ENCODE measurements at places on chromosomes 11 and 22.

DNA sequence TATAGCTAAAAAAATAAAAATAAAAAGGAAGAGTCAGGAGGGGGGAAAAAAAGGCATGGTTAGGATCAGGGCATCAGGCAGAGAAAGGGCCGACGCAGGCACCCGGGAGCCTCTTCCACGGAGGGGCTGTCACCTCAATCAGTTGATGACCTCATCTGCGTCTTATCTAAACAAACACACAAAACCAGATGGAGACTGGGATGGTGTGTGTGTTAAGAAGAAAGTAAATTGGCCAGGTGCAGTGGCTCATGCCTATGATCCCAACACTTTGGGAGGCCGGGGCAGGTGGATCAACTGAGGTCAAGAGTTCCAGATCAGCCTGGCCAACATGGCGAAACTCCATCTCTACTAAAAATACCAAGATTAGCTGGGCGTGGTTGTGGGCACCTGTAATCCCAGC, 63.6 kb downstream of the DHCR7 start:
- no peak for DNase-seq

- no peak for DNase-seq
These were observed 7.3 kb downstream of the NEAT1 start for GRCh38 chr11:65429724-65430405.

DNA sequence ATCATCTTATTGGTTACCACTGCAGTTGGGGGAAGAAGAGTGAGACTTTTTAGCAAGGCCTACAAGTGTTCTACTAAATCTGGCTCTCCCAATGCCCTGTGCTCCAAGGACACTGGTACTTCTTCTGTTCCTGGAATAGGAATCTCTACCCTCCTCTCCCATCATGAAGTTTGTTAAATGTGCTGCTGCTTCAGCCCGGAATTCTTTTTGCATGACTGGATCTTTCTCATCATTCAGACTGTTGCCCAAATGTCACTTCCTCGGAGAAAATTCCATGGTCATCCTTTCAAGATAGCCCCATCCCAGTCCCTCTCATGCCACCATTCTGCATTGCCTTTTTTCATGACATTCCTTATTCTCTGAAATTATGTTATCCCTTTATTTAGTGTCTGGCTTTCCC, 400.8 kb downstream of the SOX6 start:
- no peak for DNase-seq

DNA sequence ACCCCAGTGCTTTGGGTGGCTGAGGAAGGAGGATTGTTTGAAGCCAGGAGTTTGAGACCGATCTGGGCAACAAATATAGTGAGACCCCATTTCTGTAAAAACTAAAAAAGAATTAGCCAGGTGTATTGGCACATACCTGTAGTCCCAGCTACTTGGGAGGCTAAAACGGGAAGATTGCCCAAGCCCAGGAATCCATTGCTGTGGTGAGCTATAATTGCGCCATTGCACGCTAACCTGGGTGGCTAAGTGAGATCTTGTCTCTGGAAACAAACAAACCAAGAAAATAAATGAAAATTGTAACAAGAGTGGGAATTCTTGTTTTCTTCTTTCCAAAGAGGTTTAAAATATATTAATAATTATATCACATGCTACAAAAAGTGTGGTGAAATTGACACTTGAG, 52.9 kb downstream of the DEPDC5 start:
- DNase-seq, result no peak

GRCh38 chr22:30245985-30246813, at the start of gene LIF:
Gene LIF, minus strand, starts transcription at chr22:30246759. Its CDS starts 64 bp downstream, at chr22:30246695.
- no peak for DNase-seq

- no peak for DNase-seq
These were observed 70.0 kb upstream of the IGLL5 start for GRCh38 chr22:22817468-22818201.

DNA sequence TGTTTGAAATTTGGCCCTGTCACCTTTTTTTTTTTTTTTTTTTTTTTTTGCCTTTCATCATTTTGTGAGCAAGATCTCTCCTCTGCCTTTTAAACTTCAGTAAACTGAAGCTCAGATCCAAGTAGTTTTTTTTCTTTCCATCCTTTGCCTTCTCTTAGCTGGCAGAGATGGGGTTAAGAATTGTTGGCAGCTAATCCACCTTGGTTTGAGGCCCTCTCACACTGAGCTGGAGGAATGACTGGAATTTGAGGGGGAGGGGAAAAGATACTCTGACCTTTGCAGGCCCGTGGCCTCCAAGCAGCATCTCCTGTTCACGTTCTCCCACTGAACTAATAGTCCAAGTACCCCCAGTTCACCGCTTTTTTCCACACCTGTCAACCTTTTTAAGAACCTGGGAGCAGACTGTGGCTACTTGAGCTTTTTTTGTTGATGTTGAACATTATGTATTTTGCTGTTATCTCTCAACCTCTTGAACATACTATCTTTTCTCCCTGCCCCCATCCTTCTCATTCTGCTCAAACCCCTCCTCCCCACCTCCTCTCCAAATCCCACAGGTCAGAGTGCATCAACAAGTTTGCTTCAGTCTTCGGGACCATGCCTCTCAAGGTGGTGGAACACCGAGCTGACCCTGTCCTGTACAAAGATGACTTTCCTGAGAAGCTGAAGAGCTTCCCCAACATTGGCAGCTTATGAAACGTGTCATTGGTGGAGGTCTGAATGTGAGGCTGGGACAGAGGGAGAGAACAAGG, 66.2 kb downstream of the ALX4 start:
- no peak for DNase-seq

- no peak for DNase-seq
These were observed 33.8 kb upstream of the WNT11 start for GRCh38 chr11:76240161-76240540.

DNA sequence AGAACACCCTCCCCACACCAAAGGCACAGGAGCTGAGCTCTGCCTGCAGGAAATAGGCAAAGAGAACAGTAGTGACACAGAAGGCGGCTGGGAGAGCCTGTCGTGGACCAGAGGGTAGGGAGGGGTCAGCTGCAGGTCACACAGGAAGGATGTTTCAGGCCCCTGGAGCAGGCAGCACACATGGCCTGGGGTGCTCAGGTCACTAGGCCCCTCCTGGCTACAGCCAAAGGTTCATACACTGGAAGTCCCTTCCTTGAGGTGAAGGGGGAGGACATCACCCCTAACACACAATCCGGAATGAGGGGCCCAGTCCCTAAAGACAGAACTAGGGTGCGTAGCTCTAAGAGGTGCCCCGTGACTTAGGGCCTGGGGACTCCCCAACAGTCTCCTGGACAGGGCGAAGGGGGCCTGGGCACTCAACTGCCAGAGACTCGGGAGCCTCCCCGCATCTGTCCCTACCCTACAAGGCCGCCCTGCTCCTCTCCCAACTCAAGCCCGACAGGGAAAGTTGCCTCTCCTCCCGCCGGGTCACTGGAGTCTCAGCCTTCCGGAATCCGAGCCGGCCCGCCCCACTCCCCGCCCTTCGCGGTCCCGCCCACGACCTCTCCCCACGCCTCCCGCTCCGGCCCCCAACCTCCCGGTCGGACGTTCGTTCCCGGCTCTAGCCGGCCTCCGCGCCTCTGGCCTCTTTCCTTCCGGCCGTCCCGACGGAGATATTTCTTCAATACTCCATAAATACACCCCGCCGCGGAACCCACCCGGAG, at the start of gene CYB5R2:
CYB5R2 (minus strand) TSS at position 541 of the 764 bp plus-strand sequence. CDS start 675 bp downstream, outside the sequence.
- no peak for DNase-seq

- DNase-seq, result no peak
These were observed 252.1 kb downstream of the SBF2 start for GRCh38 chr11:10041748-10042446.

DNA sequence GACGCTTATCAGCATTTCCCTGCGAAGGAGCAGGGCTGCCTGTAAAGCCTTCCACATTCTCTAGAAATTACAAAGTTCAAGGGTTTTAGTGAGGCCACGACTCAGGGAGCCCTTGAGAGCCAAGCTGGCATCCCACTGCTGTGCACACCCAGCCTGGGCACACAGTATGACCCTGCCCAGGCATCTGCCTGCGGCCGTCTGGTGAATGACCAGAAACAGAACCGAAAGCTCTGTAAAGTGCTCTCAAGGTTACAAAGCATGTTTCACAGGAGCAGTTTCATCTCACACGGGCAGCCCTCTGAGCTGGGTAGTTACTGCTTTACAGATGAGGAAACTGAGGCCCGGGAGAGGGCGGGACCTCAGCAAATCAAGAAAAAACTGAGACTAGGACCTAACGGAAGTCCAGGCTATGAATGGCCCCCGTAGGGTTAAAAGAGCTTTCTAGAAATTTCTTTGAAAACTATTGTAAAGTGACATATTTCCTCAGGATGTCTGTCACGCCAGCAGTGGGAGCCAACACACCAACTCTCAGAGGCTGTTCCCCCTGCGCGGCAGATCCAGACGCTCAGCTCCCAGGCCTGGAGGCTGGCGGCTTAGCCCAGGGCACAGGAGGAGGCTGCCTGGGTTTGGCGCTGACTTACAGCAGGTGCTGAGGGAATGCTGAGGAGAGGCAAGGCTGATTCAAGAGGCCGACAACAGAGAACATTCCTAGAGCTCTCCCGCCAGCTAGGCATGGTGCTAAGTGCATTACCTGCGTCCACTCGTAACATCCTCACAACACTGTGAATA, 7.7 kb upstream of the TCF20 start:
- no peak for DNase-seq

DNA sequence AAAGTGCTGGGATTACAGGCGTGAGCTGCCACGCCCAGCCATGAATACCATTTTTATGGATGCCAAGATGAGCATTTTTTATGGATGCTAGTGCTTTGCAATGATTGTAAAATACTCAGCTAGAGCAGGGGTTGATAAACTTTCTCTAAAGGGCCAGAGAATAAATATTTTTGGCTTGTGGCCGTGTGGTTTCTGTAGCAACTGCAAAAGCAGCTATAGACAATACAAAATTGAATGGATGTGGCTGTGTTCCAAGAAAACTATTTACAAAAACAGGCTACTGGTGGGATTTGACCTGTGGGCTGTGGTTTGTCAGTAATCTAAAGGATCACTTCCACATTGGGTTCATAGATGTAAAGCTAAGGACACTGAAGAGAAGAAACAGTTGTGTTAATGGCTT, 56.0 kb downstream of the COMMD9 start:
- DNase-seq, result no peak

DNA sequence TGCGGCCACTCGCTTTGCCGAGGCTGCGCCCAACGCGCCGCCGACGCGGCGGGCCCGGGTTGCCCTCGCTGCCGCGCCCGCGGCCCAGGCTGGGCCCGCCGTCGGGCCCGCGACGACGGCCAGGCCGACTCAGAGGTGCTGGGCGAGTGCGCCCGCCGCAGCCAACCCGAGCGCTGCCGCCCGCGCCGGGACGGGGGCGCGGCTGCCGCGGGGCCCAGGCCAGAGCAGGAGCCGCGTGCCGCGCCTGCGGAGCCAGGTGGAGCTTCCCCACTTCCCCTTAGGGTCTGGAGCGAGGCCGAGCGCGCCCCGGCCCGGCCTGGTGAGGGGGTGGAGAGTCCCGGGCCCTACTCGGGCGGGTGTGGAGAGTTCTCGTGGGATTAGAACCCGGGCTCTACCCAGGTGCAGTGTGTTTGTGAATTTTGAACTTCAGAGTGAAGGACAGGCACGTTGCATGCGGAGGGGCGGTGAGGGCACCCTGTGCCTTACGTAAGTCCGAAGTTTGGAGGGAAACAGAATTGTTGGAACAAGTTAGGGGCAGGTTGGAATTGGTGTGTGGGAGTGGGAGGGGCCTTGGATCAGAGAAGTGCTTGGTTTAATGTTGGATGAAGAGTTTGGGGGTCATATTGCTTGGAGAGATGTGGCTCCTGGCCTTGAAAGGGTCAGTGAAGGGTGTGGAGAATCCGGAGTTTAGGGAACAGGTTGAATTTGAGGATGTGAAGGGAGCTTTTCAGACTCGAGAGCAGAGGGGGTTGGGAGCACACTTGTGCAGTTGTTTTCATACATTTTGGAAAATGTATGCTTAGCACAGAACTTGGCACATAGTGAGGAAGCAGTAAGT, 697 bp downstream of the RNF169 start:
- DNase-seq, result peak; percentile 28

GRCh38 chr11:2290351-2290841, 11.3 kb downstream of the C11orf21 start:
- no peak for DNase-seq

- DNase-seq, result no peak
These were observed 4.0 kb upstream of the PRDM11 start for GRCh38 chr11:45142241-45143055.

DNA sequence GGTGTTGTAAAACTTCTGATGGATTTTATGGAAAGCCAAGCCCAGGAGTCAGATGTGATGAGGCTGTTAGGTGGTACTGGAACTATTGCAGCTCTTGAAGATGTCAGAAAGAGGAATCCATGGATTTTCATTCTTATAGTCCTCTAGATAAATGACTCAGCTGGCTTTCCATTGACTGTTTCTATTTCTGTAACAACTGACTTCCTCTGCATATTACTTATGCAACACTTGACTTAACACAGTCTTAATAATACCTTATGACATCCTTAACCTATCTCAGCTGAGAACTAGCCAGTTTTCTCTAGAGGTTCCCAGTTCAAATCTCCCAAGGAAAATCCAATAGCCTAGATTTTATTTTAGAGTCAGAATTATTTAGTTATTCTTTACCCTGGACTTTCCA, 263.8 kb downstream of the LUZP2 start:
- no peak for DNase-seq

DNA sequence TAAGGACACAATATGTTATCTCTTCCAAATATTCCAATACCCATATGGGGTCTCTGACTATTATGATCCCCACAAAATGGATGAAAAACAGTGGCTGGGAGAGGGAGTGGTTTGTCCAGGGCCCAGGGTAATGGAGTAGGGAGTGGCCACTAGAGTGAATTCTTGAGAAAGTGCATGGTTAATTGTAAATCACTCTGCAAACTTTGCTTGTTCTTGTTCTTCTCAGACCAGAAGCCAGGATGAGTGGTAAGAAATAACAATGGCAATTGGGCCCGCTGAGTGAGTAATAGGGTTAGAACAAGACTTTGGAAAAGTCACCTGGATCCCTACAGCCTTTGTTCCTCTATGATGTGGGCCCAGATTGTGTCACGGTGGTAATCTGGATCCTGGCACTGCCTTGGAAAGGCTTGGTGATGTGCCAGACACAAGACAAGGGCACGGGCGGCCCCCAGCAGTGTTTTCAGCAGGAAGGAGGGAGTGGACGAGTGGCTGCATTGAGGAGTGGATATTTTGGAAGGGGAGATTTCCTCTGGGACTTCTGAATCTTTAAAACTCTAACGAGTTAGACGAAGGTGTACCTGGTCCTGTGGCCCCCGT, 18.2 kb upstream of the KIRREL3 start:
- DNase-seq, result no peak

DNA sequence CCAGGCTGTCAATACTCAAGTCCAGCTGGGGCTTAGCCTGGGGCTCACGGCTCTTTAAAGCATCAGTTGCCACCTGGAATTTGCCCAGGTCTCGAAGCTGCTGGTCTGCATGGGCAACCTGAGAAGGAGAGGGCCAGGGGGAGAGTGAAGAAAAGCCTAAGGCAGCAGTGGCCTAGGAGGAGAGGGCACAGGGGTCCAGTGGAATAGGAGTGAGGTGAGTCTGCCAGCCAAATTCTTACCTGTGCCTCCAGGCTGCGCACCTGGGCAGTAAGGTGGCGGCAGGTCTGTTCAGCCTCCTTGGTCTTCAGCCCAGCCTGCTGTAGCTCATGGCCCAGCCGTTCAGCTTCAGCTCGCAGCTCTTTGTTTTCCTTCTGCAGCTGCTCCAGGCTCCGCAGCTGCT, 10.0 kb downstream of the IL18BP start:
- DNase-seq, result no peak

- no peak for DNase-seq
These were observed 15.0 kb downstream of the ASPHD2 start for GRCh38 chr22:26443901-26444690.
